Tibial nerve (tissue), 4 donors: ENCODE measurements at places on chromosomes 2 and 18.

DNA sequence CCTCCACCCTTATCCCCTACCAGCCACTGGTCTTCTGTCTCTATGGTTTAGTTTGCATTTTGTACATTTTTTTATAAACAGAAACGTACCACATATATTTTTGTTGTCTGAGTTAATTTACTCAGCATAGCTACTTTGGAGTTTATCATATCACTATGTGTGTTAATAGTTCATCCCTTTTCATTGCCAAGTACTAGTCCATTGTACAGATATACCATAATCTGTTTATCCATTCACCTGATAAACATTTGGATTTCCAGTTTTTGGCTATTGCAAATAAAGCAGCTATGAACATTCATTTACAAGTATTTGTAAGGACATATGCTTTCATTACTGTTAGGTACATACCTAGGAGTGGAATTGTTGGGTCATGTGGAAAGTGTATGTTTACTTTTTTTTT is 123.6 kb downstream of the RHBDD1 start:
- DNase-seq, result no peak

- peak; percentile 83 for DNase-seq
These were observed 230.4 kb upstream of the AGAP1 start for GRCh38 chr2:235263205-235264120.

- DNase-seq, result no peak
These were observed 334.2 kb upstream of the NETO1 start for GRCh38 chr18:73201940-73202339.

GRCh38 chr18:58196164-58196563 is 152.1 kb downstream of the NEDD4L start:
- DNase-seq, result no peak
